ENCODE measurements at places on chromosomes 2 and 18. TPM values are rescaled to one million over a fixed set of nuclear protein-coding genes. Genes with fewer than 3 reads are reported as not detected.

- no peak for DNase-seq
Observed at GRCh38 chr2:203534621-203535077, 452 bp downstream of the RAPH1 start.

DNA sequence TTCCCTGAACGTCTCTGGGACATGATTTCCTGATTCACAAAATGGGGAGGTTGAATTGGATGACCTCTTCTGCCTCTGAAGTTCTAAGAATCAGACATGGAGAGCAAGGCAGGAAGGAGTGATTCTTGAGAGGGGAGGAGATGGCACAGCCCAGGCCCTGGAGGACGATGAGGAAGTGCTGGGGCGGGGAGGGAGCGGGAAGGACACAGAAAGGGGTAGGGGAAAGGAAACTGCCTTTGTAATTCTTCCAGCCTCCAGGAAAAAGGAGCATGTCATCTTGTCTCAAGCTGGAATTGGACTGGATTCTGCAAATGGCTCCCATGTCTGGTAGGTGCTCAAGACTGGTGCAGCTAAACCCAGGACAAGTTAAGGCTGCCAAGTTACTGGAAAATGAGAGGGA lies 97.0 kb upstream of the NCK2 start:
- no peak for DNase-seq

- no peak for DNase-seq
Observed at GRCh38 chr2:105102963-105103421, 65.1 kb downstream of the MRPS9 start.

DNA sequence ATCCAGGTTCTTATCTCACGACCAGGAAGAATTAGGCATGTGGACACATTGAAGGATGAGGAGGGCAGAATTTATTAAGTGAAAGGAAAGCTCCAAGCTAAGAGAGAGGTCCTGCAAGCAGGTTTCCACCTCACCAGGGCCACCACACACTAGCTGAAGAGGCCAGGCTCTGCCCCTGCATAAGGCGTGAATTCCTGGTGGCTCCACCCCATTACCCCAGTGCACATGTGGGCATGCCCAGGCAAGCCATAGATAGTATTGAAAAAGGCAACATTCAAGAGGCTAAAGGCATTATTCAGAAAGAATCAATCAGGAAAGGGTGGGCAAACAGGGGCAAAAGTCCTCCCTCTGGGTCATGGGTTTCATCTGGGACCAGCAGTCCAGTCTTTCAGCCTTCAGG lies 30.9 kb upstream of the GRP start:
- no peak for DNase-seq

- DNase-seq = no peak
Observed at GRCh38 chr2:5111581-5111980, 580.6 kb upstream of the SOX11 start.

- no peak for DNase-seq
Observed at GRCh38 chr2:6452702-6453481, 412.8 kb downstream of the CMPK2 start.

- DNase-seq = no peak
Observed at GRCh38 chr2:136077107-136077506, 40.8 kb downstream of the CXCR4 start.

The FAM237A gene
- not detected for total RNA-seq

DNA sequence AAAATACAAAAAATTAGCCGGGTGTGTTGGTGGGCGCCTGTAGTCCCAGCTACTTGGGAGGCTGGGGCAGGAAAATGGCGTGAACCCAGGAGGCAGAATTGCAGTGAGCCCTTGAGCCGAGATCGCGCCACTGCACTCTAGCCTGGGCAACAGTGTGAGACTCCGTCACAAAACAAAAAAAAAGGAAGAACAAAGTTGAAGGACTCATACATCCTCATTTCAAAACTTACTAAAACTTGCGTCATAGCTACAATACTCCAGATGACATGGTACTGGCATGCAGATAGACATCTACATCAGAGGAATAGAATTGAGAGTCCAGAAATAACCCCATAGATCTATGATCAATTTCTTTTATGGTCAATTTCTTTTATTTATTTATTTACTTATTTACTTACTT lies 13.6 kb upstream of the CYP27C1 start:
- no peak for DNase-seq

The EPHA4 gene
- 18.5 TPM for total RNA-seq
